Activated naive CD4-positive, alpha-beta T cell treated with anti-CD3 and anti-CD28 coated beads, Interleukin-2, amount 10 ng/mL, durations not matched to agents 7 days and 5 days (primary cell): ENCODE measurements at places on chromosomes 2 and 18.

GRCh38 chr2:150859162-150859561 lies 371.7 kb upstream of the RND3 start:
- DNase-seq: no peak

DNA sequence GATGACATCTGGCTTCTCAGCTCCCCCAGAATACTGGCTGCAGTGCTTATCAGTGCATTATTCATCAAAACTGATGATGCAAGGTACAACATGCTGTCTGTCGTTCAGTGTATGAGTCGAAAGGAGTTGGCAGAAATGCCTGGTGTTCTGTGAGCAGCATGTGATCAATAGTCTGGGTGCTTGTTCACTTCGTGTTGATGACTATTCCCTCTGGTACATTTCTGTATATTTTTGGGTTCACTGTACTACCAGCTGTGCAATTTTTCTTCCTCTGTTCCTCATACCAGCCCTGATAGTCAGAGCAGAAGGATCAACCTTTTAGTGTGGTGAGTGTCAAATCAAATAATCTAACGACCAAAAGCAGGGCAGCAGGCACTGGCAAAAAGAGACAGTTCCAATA lies 59.0 kb upstream of the KLHL14 start:
- DNase-seq: no peak

DNA sequence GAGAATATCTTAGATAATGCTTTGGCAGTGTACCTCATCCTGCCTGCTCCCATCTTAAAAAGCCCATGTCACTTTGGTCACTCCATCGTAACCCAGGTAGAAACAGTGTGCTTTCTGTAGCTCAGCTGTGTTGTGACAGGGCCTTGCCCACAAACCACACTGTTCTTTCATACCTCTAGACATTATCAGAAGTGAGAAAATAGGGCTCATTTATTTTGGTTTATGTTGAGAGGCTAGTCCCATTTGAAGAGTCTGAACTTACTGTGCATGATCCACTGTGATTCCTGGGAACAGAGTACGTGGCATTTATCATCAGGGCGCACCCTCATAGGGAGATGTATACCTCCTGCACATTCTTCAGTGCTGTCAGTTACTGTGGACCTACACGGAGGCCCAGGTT lies 69.7 kb downstream of the FEZ2 start:
- DNase-seq: no peak

- no peak for DNase-seq
These were observed 570.7 kb upstream of the ID2 start for GRCh38 chr2:8111193-8111592.

GRCh38 chr2:224948859-224949258 lies 93.4 kb downstream of the DOCK10 start:
- no peak for DNase-seq

GRCh38 chr2:77086051-77086450 lies 436.1 kb downstream of the LRRTM4 start:
- DNase-seq: no peak

DNA sequence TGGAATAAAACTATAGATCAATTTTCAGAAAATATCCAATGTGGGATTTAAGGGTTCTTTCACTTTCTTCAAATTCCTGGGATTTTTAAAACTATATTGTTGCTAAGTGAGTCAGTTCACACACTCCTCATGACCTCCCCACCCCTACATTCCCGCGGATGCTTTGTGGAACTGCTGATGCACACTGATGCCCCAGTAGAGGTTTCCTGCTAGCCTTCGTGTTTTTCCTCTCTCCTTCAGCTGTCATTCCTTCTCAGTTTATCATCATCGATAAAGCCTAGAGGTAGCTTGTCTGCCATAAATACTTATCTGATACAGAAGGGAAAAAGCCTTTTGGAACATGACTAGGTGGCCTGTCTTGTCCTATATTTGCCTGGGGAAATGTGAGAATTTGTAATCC lies 67.4 kb upstream of the GALNT5 start:
- DNase-seq: no peak

GRCh38 chr18:44987371-44987770 lies 306.7 kb downstream of the SETBP1 start:
- DNase-seq: no peak

DNA sequence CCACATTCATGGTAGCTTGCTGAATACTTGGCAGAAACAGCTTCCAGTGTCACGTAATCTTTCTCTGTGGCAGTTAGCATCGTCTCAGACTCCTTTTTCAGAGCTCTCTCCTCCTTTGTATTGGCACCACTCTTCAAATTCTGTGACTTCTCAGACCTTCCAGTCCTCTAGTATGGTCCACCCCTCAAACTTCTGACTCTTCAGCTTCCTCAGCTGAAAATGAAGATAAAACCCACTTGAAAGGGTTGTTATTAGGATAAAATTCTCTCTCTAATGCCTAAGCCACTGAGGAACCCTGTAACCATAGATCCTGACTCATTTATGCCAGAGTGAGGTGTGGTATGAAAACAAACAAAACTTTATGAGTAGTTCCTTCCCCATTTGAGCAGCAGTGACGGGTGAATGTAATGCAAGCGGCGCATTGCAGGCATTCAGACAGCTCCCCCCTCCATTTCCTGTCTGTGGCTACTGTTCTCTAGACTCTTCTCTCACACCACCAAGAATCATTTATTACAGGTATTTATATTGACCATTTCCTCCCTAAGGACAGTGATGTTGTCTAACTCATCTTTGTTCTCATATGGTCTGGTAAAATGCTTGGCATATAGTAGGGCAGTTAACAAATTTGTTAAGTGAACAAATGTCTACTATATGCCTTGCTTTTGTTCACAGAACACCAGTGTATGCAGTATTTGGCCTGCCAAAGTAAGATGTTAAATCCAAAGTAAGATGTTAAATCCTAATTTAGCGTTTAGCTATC lies 35.3 kb downstream of the GALNT1 start:
- peak; percentile 66 for DNase-seq

- DNase-seq: no peak
These were observed 72.7 kb upstream of the UBE2E3 start for GRCh38 chr2:180907731-180908130.

DNA sequence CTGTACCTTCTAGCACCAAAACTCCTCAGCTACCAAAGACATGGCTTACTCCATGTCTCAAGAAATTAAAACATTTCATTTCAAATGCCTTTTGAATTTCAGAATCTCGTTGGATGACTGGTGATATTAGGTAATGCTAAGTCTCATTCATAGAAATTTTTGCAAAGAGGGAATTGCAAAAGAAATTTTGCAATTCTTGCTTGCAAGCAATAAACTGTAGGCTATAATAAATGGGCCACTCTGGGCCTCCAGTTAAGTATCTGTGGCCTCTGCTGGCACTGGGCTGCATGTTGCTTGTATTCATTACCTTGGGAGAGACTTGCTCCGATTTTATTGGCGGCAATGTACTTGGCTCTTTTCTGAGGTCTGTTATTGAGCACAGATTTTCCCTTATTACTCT lies 2.8 kb upstream of the LCLAT1 start:
- DNase-seq: no peak

DNA sequence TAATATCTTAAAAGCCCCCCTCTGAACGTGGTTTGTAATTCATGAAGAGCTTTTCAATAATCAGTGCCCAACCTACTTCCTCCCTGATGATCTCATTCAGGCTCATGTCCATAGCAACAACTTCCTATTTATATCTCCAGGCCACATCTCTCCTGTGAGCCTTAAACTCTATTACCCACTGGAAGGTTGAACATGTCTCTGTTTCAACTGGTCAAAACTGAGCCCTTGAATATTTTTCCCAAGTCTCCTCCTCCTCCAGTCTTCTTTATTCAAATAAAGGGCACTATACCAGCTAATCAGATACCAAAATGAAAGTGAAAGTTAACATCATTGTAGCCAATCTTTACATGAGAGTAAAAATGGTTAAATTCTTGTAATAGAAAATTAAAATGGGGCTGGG lies 63.7 kb upstream of the ITGA4 start:
- no peak for DNase-seq

- DNase-seq: no peak
These were observed 136.4 kb downstream of the LRP2 start for GRCh38 chr2:169225906-169226305.

DNA sequence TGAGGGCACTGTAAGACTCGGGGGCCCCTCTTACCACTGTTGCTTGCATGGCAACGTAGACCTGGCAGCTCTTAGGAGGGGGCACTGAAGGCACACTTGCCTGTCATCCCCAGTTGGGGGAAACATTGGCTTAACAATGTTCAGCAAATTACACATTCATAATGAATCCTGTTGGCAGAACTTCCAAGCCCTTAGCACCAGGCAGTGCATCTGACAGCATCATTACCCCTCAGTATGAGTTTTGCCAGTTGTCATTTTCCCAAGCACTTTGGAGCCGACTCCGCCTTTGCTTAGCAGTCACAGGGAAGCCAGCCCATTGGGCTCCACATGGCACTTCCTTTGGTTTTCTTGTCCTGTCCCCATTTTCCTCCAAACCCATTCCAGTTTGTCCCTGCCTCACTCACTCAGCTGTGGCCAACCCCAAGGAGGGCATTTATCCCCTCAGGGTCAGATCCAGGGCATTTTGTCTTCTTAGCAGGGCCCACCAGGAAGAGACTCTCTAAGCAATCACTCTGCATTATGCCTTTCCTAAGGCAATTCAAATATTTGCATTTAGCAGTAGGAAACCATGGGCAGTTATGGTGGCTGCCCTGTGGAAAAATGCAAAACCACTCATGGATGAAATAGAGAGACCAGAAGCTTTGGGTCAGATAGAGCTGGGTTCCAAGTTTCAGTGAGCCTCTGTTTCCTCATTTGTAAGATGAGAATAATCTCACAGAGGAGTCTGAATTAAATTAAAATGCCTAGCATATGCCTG lies 73.9 kb downstream of the VSNL1 start:
- DNase-seq: no peak

DNA sequence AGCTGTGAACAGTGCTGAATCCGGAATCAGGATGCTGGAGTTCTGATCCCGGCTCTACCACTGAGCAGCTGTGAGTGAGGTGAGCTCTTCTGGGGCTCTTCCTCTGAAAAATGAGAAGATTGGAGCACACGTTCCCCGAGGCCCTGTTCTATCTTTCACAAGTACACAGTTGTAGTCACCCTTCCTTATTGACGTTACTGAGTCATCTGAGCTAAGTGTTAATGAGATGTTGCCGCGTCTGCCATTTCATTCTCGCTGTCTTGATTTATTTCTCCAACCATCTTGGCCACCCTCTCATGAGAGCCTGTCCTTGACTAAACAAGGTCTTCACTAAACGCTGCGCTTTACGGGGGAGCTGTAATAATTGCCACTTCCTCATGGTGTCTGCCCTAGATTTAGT lies 31.9 kb upstream of the EFR3B start:
- DNase-seq: no peak
